ENCODE measurements at places on chromosomes 4 and X. TPM values are rescaled to one million over a fixed set of nuclear protein-coding genes. Genes with fewer than 3 reads are reported as not detected.

GRCh38 chrX:18793601-18794089 lies 86.2 kb downstream of the PPEF1 start:
- DNase-seq, result no peak

DNA sequence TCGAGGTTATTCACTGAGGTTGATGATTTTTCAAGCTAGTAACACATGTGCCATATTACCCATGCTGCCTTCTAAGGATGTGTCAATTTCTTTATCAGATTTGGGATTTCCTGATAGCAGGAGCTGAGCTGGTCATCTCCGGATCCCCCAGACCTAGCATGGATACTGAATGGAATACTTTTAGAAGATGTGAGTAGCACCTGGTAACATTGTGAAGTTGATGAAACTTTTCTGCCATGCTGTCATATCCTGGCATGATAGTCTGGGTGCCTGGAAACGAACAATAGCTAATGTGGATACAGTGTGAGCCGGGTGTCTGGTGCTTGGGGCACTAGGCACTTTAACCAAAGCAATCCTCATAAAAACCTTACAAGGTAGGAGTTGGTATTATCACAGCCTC lies 11.0 kb upstream of the CYTL1 start:
- DNase-seq, result peak; percentile 83

- DNase-seq, result no peak
These were observed 250.0 kb downstream of the GPAT3 start for GRCh38 chr4:83785891-83786290.

- DNase-seq, result no peak
These were observed 118.5 kb upstream of the FAM9C start for GRCh38 chrX:13162772-13163410.

CNGA1 gene
- total RNA-seq, result not detected

DNA sequence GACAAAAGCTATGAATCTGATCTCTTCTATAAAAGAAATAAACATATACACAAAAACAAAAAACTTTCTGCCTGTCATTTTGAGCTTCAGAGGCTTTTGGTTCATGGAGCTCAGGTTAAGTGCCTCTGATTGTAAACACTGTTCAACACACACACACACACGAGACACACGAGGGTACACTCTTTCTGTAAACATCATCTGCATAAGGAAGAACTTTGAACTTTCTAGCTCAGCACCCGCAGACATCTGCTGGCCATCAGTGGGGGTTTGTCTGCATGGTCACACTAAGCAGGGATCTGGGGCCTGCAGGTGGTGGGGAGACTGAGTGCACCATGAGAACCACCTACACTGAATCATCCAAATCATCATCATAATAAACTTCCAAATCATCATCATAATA lies 54.9 kb downstream of the STX18 start:
- DNase-seq, result no peak

HERC5 gene
- 3.4 TPM for total RNA-seq

ESX1 gene
- under 0.01 TPM for total RNA-seq

DNA sequence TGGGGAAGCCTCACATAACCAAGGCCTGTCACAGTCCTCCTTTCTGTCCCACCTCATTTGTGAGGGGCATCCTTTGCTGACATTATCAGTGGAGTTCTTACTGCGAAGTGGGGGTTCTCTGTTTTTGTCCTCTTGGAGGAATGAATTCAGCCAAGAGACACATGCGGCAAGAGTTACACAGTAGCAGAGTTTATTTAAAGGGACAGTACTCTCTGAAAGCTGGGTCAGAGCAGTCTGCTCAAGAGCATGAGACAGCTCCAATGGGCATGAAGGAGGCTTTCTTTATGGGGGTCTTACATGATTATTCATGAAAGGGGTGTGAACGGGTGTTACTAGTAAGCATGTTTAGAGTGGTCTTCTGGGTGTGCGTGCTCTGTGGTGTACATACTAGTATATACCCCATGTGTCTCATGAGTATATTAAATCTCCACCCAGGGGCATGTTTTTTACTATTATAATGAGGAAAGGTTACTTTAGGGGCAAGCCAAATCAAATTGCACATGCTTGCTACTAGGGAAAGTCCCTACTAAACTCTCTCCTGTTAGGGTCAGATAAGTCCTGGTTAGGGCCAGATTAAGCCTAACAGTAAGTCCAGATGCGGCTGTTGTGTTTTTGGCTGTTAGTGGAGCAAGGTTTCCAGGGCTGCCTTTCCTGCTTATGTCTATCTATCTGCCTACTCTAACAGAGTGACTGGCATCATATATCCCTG lies 19.8 kb upstream of the LGI2 start:
- no peak for DNase-seq

MAGEB1 gene
- total RNA-seq, result not detected

DNA sequence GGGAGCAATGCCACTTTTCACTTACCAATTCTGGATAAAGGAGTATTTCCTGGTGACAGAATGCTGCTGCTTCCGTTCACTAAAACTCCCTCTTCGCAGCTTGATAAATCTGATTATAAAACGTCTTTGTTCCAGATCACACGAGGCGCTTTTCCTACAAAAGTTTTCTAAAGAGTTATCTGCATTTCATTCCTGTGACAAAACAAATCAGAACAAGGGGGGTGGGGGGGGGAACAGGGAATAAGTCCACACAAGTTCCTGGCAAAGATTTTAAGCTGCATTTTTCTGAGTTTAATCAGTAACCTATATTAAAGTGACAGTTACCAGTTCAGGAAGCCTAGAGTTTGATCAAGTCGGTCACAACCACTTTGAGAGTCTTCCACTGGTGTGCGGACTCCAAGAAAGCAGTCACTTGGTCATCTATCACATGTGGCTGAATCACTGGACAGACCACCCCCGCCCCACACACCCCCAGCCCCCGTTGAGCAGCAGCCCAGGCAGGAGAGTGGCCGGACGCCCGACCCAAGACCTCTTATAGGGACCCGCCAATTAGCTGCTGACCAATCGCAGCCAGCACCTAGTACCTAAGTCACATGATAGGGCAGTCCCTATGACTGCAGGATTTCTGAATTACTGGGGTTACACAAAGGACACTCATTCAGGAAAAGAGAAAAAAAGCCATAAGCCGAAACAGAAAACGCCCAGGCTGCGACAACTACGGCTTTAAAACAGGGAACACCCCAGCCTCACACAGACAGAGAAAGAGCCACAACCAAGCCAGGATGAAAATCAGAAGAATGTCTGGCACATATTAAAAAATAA lies 569.3 kb upstream of the DIPK2B start:
- peak; percentile 95 for DNase-seq

GRCh38 chrX:34238896-34239295 lies 106.8 kb upstream of the FAM47A start:
- peak; percentile 3 for DNase-seq

CFAP99 gene
- total RNA-seq, result not detected

DNA sequence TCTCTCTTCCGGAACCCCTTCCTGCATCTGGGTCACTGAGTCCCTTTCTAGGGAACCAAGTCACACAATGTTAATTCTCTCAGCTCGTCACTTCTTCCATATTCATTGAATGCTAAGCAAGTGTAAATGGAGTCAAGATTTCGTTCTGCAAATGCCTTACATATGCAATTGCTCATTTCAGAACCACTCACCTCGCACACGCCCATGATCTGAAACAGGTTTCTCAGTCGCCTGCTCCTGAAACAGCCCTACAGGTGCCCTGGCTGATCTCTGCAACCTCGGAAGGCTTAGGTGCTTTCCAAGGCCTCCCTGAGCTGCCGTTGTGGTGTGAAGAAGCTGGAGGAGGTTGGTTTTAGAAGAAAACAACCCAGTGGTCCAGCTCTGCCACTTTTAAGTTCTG lies 100.8 kb upstream of the MSX1 start:
- DNase-seq, result no peak

DNA sequence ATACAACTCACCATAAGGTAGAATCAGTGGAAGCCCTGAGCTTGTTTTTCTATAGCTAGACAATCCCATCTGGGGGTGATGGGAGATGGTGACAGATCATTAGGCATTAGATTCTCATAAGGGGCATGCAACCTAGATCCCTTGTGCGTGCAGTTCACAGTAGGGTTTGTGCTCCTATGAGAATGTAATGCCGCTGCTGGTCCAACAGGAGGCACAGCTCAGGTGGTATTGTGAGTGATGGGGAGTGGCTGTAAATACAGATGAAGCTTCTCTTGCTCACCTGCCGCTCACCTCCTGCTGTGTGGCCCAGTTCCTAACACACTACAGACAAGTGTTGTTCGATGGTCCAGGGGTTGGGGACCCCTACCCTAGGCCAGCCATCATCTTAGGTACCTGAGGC lies 5.9 kb upstream of the GATB start:
- DNase-seq, result no peak

DNA sequence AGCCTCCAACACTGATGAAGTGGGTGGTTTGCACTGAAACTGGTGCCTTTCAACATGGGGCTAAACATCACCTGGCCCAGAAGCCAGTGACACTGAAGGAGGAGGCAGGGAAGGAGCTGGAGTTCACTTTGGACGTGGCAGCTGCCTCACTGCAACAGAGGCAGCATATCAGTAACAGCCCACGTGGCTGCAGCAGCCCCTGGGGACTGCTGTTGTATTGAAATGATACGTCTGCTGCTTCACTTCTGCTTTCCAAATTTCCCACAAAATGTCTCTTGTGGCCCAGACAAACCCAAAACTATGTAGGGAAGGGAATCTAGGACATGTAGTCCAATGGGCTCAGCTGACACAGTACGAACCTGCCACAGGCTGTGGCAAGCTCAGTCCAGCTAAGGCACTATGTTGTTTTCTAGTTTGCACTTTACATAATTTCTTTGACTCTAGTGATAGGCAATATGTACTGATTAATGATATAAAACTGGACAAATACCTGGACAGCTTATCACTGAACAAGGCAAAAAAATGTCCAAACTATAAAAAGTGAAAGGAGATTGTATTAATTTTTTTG lies 84.7 kb upstream of the RAPGEF2 start:
- DNase-seq, result no peak

AR gene
- total RNA-seq, result 0.26 TPM

TEX13C gene
- total RNA-seq, result not detected

FMR1NB gene
- total RNA-seq, result not detected

GRCh38 chr4:103204111-103204510 lies 6.0 kb upstream of the CENPE start:
- no peak for DNase-seq

DNA sequence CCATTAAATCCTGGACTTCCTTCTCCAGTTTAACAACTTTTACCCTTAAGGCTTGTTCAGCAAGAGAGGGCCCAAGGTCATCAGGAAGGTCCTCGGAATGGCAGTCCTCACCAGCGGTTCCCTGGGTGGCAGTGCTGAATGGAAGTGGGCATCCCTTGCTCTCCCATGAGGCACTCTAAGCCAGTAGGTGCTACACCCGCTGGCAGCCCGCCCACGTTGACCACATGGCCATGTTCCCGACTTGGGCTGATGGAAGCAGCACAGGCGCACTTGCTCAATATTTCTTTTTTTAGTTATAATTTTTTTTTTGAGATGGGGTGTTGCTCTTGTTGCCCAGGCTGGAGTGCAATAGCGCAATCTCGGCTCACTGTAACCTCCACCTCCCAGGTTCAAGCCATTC lies 277.9 kb downstream of the ZC4H2 start:
- DNase-seq, result no peak

- DNase-seq, result no peak
These were observed 16.0 kb upstream of the PAPSS1 start for GRCh38 chr4:107736037-107736436.

GRCh38 chr4:17280261-17281018 lies 231.4 kb downstream of the QDPR start:
- no peak for DNase-seq

- DNase-seq, result no peak
These were observed 1.8 kb downstream of the PNMA5 start for GRCh38 chrX:152992115-152992514.

DNA sequence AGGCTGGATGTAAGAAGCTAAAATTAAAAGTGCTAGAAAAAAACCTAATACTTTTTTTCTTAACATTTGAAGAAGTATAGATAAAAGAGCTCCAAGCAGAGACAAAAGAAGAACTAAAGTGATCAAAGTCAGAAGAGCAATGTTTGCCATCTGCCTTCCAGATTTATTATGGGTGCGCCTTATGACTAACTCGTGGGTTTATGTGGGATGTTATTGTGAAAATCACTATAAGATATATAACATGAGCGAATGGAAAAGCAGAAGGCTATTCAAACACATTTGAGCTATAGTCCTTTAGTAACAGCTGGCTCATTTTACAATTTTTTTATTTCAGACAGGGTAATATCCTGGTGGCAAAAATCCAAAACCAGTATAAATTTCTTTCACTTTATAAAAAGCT lies 1040.7 kb downstream of the RAPGEF2 start:
- DNase-seq, result no peak

PPP4R3C gene
- not detected for total RNA-seq

GRCh38 chrX:41561045-41561444 lies 113.9 kb downstream of the NYX start:
- DNase-seq, result peak; percentile 88
